Activated CD4-positive, CD25-positive, alpha-beta regulatory T cell (primary cell): ENCODE measurements at places on chromosomes 2 and 18.

DNA sequence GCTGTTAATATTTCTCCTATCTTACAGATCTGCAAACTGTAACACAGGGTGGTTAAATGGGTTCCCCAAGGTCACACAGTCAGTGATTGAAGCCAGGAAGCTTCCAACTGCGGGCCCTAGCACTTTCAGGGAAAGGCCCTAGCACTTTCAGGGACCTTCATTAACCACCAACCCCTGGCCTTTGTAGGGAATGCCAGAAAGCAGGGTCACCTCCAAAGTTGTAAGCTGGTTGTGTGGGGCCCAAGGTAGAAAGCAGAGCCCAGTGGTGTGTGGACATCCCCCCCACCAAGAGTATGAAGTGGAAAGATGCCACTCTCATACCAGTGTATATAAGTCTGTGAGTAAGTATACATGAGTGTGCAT lies 4.4 kb downstream of the DLX2 start:
- DNase-seq = no peak

DNA sequence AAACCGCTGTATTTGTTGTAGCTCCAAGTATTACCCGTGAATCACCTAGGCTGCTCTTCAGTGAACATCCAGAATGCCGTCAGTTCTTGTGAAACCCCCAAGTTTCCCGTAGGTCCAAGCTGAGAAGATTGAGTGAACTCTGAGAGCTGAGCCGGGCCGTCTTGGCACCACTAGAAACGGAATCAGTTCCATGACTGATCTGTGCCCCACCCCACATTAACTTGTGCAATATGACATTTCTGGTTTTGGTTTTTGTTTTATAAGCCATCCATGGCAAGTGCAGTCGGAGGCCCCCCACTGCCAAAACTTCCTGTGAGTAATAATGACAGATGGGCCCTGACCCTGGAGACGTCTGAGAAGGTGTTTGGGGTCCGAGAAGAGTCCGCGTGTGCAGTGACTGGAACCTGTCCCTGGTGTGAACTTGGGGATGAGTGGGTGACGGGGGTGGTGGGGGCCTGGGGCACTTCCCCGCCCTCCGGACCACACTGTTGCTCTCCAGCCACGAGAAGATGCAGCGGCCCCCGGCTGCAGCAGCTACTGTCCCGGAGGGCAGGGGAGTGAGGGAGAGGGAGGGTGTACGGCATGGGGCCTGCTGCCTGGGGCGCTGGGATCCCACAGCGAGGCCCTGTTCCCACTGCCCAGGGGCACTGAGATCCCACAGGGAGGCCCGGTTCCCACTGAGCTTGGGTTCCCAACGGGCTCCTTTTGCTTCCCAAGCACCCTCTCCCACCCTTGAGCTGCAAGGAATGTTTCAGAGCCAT lies 26.5 kb downstream of the NFATC1 start:
- DNase-seq = no peak

DNA sequence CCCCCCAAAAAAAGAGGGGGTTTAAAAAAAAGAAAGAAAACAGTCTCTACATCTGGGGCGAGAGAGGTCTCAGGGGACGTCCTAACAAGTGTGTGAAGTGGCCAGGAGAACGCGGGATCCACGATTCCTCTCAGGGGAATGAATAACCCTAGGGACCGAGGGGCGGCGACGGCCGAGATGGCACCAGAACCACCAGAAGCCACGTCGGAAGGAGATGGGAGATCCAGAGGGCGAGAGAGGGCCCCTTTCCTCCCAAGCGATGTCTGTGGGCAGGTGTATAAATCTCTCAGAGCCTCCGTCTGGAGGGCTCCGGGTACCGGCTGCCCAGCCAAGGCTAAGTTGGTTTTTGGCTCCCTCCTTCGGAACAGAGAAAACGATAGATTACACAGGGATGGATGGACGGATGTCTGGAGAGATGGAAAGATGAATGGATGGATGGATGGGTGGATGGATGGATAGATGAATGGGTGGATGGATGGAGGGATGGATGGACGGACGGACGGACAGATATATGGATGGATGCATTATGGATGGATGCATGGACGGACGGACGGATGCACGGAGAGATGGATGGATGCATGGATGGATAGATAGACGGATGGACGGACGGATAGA lies 1.7 kb downstream of the EPHA4 start:
- DNase-seq = no peak

- DNase-seq = no peak
These were observed 414.9 kb upstream of the FSHR start for GRCh38 chr2:49569176-49569575.

DNA sequence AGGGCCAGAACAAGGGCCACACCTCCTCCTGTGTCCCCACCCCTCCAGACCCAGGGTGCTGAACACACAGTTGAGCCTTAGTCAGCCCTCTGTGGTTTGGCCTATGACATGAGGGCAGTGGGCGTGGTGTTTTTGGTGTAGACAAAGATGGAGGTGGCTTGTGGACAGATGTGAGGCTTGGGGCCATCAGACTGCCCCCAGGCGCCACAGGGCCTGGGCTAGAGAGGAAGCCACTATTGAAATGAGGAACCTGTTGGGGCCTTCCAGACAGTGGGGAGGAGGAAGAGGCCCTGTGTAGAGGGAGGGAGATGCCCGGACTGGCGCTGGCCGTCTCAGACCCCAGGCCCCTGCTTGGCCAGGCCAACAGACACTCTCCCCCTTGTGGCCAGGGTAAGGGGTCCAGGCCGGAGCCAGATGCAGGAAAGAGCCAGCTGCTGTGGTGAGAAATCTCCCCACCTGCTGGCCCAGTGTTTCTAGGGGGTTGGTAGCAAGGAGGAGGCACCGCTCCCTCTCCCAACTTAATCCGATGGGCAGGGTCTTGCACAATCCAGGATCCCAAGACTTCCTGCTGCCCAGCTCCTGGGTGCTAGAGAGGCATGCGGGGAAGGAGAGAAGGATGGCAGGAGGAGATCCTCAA lies 53.8 kb downstream of the SMAD7 start:
- no peak for DNase-seq

GRCh38 chr2:119028327-119029174 lies 86.6 kb downstream of the MARCO start:
- no peak for DNase-seq

DNA sequence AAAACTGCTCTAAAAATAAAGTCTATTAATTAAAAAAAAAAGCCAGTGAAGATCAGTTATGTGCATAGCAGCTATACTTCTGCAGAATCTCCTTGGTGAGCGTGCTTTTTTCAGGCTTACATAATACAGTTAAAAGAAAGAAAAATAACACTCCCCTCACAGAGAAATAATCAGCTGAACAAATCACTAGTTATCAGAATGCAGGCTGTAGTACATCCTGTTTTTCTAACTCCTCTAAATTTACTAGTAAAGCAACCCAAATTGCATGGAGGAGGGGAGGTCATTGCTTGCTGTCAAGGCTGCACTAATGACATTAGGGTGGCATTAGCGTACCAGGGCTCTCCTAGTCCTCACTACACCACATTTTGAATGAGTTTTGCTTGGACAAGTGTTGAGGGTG lies 192.2 kb downstream of the PLCL1 start:
- DNase-seq = peak; percentile 17

- DNase-seq = no peak
These were observed 21.7 kb downstream of the LBH start for GRCh38 chr2:30252723-30253701.

GRCh38 chr2:235262750-235263149 lies 231.1 kb upstream of the AGAP1 start:
- no peak for DNase-seq

- DNase-seq = no peak
These were observed 113.9 kb downstream of the CCDC74A start for GRCh38 chr2:131641414-131642206.

DNA sequence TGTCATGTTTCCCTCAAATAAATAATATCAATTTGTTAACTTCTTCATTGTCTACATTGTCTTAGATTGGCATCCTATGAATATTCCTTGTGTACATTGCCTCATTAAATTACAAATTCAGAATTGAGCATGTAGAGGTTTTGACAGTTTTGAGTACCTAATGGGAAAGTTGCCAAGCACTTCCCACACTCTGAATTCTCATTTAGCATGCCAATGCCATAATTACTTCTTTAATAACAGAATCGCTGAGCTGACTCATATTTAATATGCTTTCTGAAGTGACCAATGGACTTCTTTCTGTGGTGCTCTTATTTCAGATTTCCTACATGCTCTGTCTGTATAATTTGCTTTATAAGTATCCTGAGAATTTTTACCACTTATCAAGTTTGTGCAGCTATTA lies 114.4 kb upstream of the NOL4 start:
- no peak for DNase-seq

DNA sequence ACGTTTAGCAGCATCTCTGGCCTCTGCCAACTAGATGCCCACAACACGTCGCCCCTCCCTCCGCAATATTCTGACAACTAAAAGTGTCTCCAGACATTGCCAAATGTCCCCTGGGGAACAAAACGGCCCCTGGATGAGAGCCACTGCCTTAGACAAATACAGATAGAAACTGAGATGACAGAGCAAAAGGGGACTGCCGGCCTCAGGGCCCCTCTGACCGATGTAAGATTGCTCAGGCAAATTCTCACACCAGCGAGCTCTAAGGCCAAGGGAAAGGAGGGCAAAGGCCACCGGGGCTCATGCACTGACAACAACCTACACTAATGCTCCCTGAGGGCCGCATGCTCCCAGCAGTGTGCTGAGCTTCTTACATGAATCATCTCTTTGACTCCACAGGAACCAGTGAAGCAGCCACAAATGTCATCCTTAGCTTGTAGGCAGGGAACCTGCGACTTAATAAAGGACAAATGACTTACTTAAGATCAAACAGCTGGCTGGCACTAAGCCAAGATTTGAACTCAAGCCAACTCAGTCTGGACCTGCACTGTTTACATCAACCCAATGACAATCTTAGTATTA lies 228.5 kb downstream of the TTC32 start:
- no peak for DNase-seq

DNA sequence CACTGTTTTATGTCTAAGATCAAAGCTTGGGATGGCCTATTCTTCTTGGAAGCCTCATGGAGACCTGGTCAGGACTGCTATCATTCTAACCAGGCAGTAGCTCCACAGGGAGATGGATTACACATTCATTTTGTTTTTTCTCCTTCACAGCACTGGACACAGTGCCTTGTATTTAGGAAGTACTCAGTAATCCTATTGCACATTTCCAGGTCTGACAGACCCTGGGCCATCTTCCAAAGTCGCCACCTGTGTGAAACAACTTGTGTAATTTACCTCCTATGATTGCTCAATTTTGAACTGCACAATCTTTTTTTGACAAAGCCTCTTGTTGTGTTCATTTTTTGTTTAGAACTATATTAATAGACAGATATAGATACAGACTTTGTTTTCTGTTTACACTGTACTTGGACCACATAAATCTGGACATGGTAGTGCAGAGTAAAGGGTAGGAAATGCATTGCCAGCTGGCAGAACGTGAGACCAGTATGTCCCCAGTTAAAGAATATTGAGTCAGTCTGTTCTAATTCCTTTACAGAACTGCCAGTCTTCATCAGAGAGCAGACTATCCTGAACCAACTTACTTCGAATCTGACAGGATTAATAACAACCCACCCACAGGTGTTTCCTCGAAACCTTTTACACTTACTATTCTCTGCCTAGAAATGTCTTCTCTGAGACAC lies 277.8 kb upstream of the CYRIA start:
- no peak for DNase-seq

- no peak for DNase-seq
These were observed 302.4 kb downstream of the LRRTM1 start for GRCh38 chr2:80002112-80002511.

DNA sequence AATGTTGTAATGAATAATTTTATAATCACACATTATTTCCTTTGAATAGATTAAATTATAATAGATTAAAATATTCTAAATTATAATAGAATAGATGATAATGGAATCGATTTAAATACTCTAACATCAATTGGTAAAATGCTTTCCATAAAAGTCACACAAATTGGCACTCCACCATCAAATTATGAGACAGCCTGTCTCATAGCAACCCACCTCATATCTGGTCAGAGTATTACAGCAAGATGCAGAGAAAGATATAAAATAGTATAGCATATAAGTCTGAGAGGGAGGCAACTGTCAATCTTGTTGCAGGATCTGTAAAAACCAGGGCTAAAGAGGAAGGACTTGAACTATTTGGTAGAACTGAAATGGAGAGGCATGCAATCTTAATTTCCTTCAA lies 98.4 kb upstream of the NCKAP5 start:
- DNase-seq = no peak

DNA sequence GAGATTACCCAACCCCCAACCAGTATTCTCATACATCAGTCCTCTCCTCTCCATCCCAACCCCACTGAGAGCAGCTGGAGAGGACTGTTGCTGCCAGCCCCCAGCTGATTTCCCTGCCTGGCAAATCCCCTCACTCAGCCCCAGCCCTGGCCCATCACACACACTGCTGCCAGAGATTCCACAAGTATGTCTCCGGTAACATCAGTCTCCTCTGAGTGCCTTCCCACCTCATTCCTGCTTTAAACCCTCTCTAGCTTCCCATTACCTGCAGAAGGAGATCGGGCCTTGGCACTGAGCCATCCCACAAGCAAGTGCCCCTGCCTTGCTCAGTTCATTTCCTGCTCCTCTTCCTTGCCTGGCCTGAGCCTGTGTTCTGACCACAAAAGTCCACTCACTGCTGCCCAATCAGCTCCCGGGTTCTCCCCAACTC lies 50.6 kb upstream of the ZFP36L2 start:
- no peak for DNase-seq

- DNase-seq = no peak
These were observed 31.5 kb downstream of the REEP1 start for GRCh38 chr2:86305915-86306254.

DNA sequence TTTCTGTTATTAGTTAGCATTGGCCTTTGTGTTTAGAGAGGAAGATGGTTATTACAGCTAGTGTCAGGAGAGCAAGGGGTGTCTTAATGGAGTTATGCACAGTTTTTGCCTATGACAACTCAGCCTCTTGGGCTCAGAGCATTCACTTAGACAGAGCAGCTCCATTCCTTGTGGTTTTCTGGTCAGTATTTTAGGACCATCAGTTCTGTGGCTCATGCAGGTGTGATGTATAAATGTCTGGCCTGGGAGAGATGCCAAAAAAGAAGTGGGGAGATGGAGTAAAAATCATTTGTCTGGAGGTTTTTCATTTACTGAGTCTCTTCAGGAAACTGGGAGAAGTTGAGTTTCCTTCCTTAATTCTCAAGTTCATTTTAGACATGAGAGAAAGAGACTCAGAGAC lies 79.7 kb downstream of the PRKCE start:
- DNase-seq = no peak

DNA sequence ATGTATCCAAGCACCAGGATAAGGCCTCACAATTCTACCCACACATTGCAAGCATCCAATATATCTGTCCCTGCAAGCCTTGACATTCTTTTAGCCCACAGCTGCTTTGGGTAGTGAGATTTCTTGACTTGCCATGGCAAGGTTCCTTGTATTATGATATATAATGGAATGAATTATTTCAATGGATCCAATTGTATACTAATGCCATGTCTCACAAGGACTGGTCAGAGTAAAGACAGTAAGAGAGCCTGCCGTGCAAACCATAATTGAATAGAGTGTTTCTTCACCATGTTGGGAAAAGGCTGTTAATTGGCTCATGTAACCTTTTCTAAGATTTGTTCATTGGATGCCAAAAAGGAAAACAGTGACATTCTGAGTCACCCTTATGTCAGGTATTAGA lies 64.3 kb upstream of the RBBP8 start:
- no peak for DNase-seq
